ENCODE measurements at places on chromosomes 6 and 20. TPM values are rescaled to one million over a fixed set of nuclear protein-coding genes. Genes with fewer than 3 reads are reported as not detected.

CRISP3 gene
- not detected for total RNA-seq

ANGPT4 gene
- not detected for total RNA-seq

WFDC10B gene
- not detected for total RNA-seq

GPR6 gene
- not detected for total RNA-seq

NEU1 gene
- 65.7 TPM for total RNA-seq

TRIM10 gene
- 3.9 TPM for total RNA-seq

OR12D2 gene
- total RNA-seq, result not detected

FBXL4 gene
- total RNA-seq, result 23.8 TPM

GATA5 gene
- total RNA-seq, result not detected

MUCL3 gene
- 0.07 TPM for total RNA-seq

GRCh38 chr20:33191955-33192354 is 24.0 kb downstream of the BPIFA2 start:
- no peak for DNase-seq

GRCh38 chr6:87912102-87912501 is 135.5 kb upstream of the SPACA1 start:
- DNase-seq, result no peak

DNA sequence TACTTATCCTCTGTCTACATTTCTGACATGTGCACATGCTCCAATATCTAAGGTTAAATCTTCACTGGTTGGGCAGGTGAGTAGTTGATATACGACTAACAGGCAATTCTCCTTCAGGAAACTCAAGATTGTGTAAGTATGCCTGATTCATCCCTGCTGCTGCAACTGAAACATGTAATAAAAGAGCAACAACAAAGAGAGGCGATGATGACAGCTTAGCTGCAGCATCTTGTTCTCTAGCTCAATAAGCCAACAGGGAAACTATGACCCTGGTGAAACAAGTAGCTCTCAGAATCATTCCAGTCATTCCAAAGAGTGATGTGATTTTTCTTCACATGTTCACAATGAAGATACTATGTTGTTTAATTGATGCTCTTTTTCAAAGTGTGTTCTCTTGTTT is 74.4 kb downstream of the ELOVL4 start:
- DNase-seq, result no peak

GRCh38 chr20:9397928-9398327 is 116.5 kb upstream of the LAMP5 start:
- no peak for DNase-seq

GRCh38 chr6:5365436-5366195 is 104.3 kb downstream of the FARS2 start:
- DNase-seq, result no peak

DNA sequence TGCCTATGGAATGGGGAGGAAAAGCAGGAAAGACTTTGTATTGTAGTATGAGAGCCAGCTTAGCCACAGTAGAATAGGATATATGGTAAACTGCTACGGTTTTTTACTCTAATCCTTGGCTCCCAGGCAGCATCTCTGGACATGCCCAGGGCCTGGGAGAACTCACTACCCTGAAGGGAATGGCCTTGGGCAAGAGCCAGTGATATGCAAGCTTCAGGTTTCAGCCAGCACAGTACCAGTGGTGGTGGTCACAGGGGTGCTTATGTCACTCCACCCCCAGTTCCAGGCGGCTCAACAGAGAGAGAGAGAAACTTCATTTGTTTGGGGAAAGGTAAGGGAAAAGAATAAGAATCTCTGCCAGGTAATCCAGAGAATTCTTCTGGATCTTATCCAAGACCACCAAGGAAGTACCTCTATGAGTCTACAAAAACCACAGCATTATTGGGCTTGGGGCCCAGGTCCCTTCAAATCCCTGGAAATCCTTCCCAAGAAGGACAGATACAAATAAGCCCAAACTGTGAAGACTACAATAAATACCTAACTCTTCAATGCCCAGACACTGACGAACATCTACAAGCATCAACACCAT is 121.2 kb downstream of the THBS2 start:
- DNase-seq, result no peak

GRCh38 chr20:35643045-35643444 is 21.7 kb downstream of the CPNE1 start:
- no peak for DNase-seq

DNA sequence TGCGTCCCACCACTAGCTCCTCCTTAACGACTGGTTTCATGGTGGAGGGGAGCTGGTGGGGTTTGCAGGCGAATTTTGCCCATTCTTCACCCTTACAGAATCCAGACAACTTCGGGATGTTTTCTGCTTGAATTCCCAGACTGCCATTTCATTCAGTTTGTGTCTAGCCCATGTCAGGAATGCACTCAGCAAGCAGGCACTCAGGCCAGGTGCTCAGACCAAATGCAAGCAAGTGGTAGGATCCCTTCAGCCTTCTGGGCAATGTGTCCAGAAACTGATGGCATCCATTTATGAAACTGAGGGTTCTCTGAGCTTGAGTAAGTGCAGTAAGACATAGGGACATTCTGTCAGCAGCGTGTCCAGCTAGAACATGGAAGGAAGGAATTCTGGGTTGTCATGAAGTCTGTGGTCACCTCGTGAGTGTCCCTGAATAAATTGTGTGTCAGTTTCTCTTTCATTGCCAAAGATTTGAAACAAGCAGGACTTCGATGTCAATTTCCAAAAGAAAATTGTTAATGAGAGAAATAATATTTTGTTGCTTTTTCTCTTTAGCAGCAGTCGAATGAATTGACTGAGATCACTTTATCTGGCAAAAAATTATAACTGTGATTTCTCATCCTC is 21.8 kb upstream of the DACT2 start:
- no peak for DNase-seq

GRCh38 chr20:18321976-18322950 is 33.9 kb downstream of the ZNF133 start:
- no peak for DNase-seq

DNA sequence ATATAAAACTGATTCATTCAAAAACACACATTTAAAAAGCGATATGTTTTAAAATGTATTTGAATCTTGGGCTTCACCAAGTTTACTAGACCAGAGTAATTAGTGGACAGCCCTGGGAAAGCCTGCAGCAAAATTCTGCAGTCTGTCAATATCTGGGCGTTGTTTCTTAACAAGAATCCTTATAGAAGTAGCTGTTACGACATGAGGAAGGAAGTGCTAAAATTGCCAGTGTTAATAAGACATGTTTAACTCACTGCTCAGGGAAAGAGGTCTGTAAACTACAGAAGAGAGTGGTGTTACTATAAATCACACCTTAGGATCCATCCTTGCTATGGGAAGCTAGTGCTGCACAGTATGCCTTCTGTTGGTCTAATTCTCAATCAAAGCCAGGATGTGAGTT is 120.6 kb downstream of the TBX18 start:
- no peak for DNase-seq

- no peak for DNase-seq
Measured at GRCh38 chr6:105952326-105952725, 133.8 kb upstream of the PRDM1 start.

GRCh38 chr6:36650848-36651478 is 27.6 kb upstream of the CDKN1A start:
- DNase-seq, result peak; percentile 60

GRCh38 chr20:49706630-49707091 is 7.0 kb downstream of the B4GALT5 start:
- DNase-seq, result no peak

- no peak for DNase-seq
Measured at GRCh38 chr6:674956-675355, 18.0 kb downstream of the EXOC2 start.

GRCh38 chr20:21514553-21515251 is 838 bp upstream of the NKX2-2 start:
- DNase-seq, result no peak

DNA sequence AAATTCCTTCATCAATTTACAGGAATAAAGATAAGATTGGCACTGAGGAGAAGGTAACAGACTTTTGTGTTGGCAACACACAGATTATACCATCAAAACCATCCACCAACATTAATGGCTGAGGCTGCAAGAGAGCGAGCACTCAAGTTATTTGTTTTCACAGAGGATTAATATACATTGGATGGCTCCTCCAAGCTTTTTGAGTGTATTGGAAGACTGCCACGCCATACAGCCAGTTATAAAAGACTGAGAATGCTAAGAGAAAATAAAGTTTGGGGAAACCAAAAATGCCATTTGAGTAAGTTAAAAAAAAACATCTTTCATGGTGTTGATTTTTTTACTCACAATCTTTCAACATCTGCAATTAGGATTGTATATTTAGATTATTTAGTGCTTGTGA is 973.8 kb upstream of the SLC35B3 start:
- DNase-seq, result no peak

GRCh38 chr20:45407783-45408645 is at the start of gene DBNDD2:
Gene DBNDD2, plus strand, starts transcription at chr20:45408289. Its CDS starts 179 bp downstream, at chr20:45408468.
- peak; percentile 44 for DNase-seq

DNA sequence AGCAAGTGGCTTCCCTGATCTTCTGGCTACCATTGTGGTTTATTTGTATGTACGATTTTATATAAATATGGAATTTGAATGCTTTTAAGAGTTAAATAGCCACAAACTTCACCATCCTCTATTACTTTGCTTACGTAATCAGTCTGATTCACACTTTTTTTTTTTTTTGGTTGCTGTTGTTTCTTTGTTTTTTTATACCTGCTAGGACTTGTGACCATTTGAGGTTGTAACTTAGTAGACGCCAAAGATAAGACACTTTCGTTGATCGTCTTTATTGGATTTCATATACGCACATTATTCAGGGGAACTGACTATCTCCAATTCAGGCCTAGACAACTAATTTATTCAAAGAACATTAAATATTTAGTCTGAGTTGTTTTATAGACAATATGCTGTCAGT is 559.0 kb downstream of the CBLN4 start:
- no peak for DNase-seq

GRCh38 chr6:45563844-45564243 is 186.1 kb upstream of the SUPT3H start:
- DNase-seq, result no peak

- no peak for DNase-seq
Measured at GRCh38 chr6:1695546-1696462, 86.1 kb downstream of the FOXC1 start.

DNA sequence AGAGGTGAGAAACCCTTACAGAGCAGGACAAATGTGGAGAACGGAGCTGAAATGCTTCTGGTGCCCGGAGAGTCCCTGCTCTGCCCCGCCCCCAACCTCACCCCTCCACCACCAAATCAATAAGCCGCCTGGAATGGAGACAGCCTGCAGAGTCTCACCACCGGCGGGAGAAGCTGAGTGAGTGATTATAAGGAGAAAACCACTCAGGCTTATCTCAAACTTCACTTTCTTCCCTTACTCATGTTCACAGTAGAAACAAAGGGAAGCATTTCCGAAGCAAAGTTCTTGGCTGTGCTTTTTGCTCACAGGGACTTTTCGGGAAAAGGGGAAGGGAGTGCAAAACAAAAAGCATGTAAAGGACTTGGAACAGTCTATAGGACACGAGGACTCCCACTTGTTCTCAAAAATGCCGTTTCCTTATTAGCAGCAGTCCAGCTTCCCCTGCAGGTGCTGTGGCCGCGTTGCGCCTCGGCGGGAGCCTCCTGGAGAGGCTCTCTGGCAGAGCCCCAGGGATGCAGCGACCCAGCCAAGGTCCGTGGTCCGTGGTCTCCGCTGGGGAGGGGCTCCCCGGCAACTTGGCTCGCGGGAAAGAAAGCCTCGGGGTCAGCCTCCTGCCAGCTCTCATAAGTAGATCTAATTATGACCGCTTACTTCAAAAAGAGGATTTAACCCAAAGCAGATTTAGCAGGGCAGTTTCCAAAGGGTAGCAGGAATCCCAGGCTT is 64.8 kb upstream of the TMEM30A start:
- peak; percentile 9 for DNase-seq

- DNase-seq, result no peak
Measured at GRCh38 chr20:32960849-32961731, 43.1 kb downstream of the SUN5 start.

GRCh38 chr6:129517288-129517687 is 192.7 kb downstream of the ARHGAP18 start:
- DNase-seq, result no peak

- DNase-seq, result no peak
Measured at GRCh38 chr20:37745553-37745952, 51.7 kb downstream of the CTNNBL1 start.

DNA sequence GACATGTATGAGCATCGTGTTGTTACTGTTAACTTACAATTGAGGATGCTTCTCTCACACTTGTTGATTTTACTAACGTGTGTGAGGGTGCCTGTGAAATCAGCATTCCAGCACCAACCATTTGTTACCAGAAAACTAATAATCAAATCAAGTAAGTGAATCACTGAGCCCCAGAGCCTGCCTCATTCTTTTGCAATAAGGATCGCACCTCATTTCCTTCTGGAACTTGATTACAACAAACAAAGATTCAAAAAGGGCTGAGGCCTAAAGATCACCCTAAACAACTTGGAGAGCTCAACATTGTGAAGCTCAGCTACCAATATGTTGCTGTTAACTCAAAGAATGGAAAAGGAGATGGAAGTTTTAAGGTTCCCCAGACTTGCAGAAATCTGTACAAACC is 274.7 kb downstream of the TFAP2A start:
- no peak for DNase-seq

GRCh38 chr20:53768329-53768728 is 174.7 kb upstream of the ZNF217 start:
- DNase-seq, result no peak

- no peak for DNase-seq
Measured at GRCh38 chr6:152356662-152357061, 280.5 kb downstream of the SYNE1 start.

GRCh38 chr6:168493976-168494375 is 53.0 kb downstream of the SMOC2 start:
- DNase-seq, result no peak

DNA sequence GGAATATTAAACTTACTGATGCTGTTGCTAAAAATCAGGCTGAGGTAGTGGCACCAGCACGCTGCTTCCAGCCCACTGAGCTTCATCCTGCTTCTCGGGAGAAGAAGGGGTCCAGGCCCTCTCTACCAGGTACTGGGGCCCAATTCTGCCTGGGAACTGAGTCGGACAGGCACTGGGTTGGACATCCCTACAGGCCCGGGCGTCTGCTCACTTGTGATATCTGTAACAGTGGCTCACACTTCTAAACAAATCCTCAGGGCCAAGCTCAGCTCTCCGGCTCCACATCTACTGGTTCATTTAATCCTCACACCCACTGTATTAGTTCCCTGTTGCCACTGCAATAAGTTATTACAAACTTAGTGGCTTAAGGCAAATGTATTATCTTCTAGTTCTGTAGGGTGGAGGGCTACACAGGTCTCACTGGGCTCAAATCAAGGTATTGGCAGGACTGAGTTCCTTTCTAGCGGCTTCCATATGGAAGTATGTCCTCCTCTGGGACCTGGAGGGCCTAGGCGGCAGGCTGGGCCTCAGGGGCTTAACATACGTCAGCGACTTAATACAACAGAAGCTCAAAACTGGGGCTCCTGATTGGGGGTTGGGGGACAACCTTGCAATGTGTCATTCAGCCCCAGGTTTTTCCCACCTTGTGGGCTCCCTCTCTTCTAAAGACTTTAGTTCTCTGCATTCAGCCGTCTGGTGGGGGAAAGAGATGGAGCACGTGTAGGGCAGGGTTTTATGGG is 1.6 kb upstream of the KCNK15 start:
- no peak for DNase-seq

DNA sequence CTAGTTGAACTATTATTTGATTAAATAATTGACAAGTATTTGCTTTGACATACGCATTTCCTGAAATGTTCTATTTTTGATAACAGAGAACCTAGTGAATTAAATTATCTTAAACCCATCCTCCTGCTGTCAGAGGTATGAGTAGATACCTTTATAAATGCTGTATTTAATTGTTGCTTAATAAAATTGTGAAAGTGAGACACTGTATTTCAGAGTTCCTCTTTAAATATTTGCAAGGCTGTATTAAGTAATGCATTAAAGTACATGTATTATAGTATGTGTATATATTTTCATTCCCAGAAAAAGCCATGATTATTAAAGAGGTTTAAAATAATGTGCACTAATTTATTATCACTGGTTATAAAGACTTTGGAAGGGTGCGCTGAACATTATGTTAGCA is 483.8 kb downstream of the TFAP2B start:
- no peak for DNase-seq

All from mucosa of descending colon (tissue), 3 donors.